CD4-positive, alpha-beta T cell (primary cell): ENCODE measurements at places on chromosomes 1 and 21.

GRCh38 chr1:79150576-79150975 lies 144.0 kb upstream of the ADGRL4 start:
- H3K27me3 ChIP-seq = no peaks in the 10 kb centered on the region
- no peak for DNase-seq
- no peaks in the 10 kb centered on the region for H3K4me1 ChIP-seq
- no peaks in the 10 kb centered on the region for H3K36me3 ChIP-seq
- H3K4me3 ChIP-seq = no peak overlapping the region

GRCh38 chr1:188462837-188463236 lies 1634.1 kb downstream of the PLA2G4A start:
- DNase-seq = no peak
- no peak overlapping the region for H3K27ac ChIP-seq
- no peak overlapping the region for H3K4me3 ChIP-seq
- H3K4me1 ChIP-seq = no peaks in the 10 kb centered on the region
- no peaks in the 10 kb centered on the region for H3K36me3 ChIP-seq
- no peaks in the 10 kb centered on the region for H3K27me3 ChIP-seq

DNA sequence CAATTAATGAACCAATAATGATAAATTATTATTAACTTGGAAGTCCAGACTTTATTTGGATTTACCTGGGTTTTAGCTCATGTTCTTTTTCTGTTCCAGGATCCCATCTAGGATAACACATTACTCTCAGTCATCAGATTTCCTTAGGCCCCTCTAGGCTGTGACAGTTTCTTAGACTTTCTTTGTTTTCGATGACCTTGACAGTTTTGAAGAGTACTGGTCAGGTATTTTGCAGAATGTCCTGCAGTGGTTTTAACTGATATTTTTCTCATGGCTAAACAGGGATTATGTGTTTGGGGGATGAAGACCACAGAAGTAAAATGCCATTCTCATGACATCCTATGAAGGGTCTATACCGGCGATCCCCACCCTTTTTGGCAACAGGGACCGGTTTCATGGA lies 144.0 kb downstream of the NAV1 start:
- no peak overlapping the region for H3K27ac ChIP-seq
- H3K36me3 ChIP-seq = no peaks in the 10 kb centered on the region
- no peaks in the 10 kb centered on the region for H3K4me1 ChIP-seq
- H3K4me3 ChIP-seq = no peak overlapping the region
- H3K27me3 ChIP-seq = no peaks in the 10 kb centered on the region

DNA sequence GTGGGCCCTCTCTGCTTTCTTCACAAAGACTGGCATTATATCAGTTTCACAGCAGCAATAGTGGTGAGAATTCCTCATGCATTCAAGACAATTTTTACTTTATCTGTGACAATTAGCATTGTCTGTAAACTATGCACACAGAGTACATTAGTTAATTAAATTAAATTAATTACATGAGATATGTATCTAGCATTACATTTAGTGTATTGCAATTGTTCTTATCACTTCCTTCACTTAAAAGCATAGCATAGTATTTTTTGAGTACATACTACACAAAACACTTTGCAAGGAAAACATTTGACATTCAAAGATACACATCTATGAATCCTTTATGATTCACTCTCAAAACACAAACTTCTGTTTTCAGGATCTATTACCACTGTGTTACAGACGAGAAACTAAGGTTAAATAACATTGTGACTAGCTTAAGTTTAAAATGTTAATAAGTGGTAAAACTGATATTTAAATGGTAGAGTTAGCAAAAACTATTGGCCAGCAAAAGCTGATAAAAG lies 1542.6 kb downstream of the PLA2G4A start:
- DNase-seq = no peak
- H3K4me3 ChIP-seq = no peak overlapping the region
- no peaks in the 10 kb centered on the region for H3K27me3 ChIP-seq
- no peak overlapping the region for H3K27ac ChIP-seq

DNA sequence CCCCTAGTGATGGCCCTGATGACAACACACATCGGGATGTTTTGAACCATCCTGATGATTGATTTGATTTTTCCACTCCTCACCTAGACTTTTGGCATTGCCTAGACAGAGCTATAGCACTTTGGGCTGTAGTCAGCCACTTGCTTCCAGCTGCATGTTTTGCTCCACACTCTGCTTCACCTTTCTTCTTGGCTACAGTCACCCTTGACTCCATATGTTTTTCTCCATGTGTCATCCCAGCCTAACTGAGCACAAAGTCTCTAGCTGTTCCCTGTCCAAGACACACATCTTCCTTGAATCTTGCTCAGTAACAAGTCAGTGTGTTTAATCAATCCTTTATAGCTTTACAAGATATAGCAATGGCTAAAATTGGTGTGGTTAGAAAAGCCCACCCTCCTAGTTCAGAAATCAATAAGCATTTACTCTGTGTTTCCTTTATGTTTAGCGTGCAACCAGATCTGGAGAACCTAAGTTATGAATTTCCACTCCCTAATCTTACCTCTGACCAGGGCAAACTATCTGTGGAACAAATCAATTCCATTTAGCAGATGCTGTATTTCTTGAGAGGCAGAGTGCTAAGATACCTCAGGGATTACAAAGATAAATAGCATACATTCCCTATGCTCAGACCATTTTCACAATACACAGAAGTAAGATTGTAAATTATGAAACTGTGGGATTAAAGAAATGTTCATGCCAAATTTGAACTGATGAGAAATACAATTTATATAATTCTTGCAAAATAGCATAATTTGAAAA lies 98.4 kb upstream of the LYPLAL1 start:
- H3K4me1 ChIP-seq = no peaks in the 10 kb centered on the region
- H3K27me3 ChIP-seq = no peaks in the 10 kb centered on the region
- no peak overlapping the region for H3K4me3 ChIP-seq
- no peak overlapping the region for H3K27ac ChIP-seq
- no peaks in the 10 kb centered on the region for H3K36me3 ChIP-seq

GRCh38 chr1:16298653-16299052 lies 53.6 kb downstream of the FBXO42 start:
- no peak overlapping the region for H3K27ac ChIP-seq
- peaks cover 50% of the 10 kb centered on the region for H3K36me3 ChIP-seq
- no peaks in the 10 kb centered on the region for H3K27me3 ChIP-seq
- no peaks in the 10 kb centered on the region for H3K4me1 ChIP-seq

DNA sequence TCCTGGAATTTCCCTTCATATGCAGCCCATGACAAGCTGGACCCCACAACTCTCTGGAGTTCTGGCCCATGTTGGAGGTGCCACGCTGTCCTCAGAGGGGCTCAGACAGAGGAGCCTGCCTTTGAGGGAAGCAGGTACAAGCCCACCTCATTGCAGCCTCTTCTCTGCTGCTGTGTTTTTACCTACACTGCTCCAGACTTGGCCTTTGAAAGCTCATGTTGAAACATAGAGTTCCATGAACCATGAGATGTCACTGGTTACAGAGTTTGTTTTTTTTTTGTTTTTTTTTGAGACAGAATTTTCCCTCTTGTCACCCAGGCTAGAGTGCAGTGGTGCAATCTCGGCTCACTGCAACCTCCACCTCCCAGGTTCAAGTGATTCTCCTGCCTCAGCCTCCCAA lies 22.1 kb upstream of the ZBTB21 start:
- DNase-seq = no peak
- no peaks in the 10 kb centered on the region for H3K4me1 ChIP-seq
- no peaks in the 10 kb centered on the region for H3K36me3 ChIP-seq

- no peak overlapping the region for H3K27ac ChIP-seq
- DNase-seq = no peak
- H3K36me3 ChIP-seq = peaks cover 4% of the 10 kb centered on the region
- no peaks in the 10 kb centered on the region for H3K27me3 ChIP-seq
- H3K4me1 ChIP-seq = no peaks in the 10 kb centered on the region
These were observed 104.7 kb downstream of the CAMTA1 start for GRCh38 chr1:6889875-6890480.

DNA sequence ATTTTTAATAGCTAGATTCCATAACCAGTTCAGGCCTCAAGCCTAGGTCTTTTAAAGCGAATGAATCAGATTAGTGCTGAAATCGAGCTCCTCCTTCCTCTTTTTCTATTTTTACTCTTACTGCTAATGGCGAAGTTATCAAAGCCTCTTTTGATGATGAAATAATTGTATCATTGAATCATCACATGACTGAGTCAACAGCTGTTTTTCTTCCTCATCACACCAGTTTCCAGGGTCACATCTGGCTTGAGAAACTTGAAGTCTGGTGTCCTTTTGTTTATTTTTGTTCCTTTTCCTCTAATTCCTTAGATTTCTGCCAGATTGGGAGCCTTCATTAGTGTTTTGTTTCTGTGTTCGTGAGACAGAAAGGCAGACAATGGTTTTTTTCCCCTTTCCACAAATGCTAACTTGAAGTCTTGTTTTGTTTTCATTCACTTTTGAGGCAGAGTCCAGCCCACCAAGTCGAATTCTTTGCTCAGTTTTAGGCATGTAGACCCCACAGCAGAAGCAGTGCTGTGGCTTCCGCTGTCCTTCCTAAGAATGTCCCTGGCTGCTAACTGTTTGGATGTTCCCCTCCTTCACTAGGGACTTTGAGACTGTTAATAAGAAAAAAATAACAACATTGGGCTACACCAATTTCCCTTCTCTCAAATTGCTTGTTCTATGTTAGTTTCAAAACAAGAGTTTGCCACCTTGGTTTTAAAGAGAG lies 51.9 kb upstream of the FMOD start:
- no peaks in the 10 kb centered on the region for H3K4me1 ChIP-seq
- H3K36me3 ChIP-seq = no peaks in the 10 kb centered on the region
- no peak overlapping the region for H3K27ac ChIP-seq
- peaks cover 17% of the 10 kb centered on the region for H3K27me3 ChIP-seq

GRCh38 chr1:224637515-224637914 lies 21.4 kb downstream of the CNIH3 start:
- no peaks in the 10 kb centered on the region for H3K27me3 ChIP-seq
- H3K4me1 ChIP-seq = peaks cover 15% of the 10 kb centered on the region
- no peak overlapping the region for H3K4me3 ChIP-seq
- H3K27ac ChIP-seq = no peak overlapping the region
- no peaks in the 10 kb centered on the region for H3K36me3 ChIP-seq

DNA sequence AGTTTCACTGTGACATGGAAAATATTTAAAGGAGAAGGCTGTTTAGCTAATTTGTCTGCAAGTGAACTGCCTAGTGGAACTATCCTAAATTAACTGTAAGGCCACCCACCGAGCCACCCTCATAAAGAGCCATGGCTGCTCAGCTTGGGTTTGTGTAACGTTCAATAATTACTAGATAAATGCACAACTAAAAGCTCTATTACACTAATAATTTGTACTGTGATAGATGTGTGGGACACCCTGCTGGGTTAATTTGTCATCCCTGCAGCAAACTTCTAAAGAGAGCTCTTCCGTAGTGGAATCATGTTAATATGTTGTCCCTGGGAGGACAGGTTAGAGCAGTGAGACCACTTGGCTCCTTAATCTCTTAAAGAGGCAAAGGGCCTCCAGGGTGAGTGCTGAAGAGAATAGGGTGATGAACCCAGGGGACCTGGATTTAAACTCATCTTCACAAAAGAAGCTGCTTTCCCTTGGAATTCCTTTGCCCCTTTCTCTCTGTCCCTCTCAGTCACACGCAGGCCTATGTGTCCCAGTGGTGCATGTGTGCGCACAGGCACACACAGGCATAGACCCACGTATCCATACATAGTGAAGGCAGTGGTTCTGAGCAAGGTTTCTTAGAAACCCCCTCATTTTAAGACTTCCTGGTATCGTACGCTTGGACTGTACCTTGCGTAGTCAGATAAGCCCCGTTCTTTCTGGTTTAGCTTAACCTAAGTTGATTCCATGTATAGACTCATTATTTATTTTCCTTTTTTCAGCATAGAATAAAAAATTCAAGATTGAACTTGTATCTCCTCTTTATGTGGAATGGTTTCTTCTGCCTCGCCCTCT lies 310.3 kb downstream of the NFIA start:
- no peaks in the 10 kb centered on the region for H3K36me3 ChIP-seq
- DNase-seq = no peak
- no peak overlapping the region for H3K27ac ChIP-seq
- no peaks in the 10 kb centered on the region for H3K4me1 ChIP-seq
- no peaks in the 10 kb centered on the region for H3K27me3 ChIP-seq

DNA sequence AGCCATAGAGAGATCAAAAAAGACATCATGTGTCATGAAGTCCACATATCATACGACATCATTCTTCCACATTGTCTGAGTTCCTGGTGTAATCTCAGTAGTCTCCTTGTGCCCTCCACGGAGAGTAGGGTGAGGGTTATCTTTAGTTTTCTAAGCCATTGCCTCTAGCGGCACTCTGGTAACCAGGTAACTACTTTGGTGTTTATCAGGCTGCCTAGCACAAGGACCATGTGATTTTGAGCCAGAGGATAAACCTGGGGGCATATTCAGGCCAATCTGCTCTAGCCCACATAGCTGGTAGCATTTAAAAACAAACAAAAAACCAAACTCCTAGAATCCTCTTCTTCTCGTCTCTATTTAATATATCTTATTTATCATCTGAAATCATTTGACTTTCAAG lies 147.4 kb downstream of the GDAP2 start:
- no peak for DNase-seq
- H3K4me1 ChIP-seq = no peaks in the 10 kb centered on the region
- H3K27me3 ChIP-seq = no peaks in the 10 kb centered on the region
- no peak overlapping the region for H3K4me3 ChIP-seq
- H3K36me3 ChIP-seq = no peaks in the 10 kb centered on the region
